ENCODE measurements at places on chromosomes 3 and 15. TPM values are rescaled to one million over a fixed set of nuclear protein-coding genes. Genes with fewer than 3 reads are reported as not detected.

DNA sequence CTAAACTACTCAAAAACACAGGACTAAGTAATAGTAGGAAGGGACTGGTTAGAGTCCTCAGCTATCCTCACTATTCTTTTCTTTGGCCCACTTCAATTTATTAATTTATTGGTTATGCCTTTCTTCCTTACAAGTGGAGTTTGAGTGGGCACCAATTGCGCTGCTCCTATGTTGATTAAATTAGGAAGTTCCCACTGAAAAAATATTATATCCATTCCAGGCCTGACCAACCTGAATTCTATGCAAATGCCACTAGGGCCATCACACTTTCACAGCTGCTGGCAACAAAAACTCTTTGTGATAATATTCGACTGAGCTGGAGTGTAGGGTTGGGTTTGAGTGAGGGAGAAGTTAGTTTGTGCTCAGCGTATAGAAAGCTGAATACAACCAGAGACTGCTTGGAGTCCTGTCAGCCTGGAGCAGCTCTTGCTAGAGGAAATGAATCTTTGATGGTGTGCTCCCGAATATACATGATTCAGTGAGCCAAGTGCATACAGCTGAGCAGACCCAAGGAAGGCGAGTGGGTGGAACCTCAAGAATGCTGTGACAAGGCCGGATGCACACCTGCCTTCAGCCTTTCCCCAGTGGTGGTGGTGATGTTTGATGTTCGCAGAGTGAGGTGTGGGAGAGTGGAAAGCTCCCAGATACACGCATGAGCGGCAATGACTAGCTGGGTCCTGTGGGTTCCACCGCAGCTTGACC is 1.5 kb downstream of the ARHGEF3 start:
- DNase-seq = no peak

DNA sequence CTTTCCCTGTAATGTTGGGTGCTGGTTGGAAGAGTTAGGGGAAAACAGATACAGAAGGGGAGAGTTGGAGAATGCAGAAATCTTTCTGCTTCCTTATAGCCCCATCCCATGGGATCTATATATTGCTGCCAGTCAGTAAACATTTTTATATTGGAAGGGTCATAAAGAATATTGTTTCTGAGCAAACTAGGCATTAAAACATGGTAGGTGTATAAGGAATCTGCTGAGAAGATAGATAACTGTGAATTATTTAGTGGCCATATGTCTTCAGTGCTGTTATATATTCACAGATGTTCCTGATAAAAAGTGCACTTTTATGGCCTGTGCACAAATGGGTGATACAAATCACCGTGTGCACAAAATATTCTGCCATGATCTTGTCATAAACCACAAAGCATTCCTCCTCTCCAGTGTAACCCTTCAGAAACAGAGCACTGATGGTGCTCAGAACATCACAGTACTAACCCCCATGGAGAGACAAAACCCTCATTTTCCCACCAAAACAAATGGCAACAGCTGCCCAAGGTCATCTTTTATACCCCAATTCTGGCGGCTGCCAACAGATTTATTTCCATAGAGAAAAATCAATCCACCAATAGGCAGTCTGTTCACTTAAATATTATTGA is 269.3 kb downstream of the SLC9A9 start:
- no peak for DNase-seq

DNA sequence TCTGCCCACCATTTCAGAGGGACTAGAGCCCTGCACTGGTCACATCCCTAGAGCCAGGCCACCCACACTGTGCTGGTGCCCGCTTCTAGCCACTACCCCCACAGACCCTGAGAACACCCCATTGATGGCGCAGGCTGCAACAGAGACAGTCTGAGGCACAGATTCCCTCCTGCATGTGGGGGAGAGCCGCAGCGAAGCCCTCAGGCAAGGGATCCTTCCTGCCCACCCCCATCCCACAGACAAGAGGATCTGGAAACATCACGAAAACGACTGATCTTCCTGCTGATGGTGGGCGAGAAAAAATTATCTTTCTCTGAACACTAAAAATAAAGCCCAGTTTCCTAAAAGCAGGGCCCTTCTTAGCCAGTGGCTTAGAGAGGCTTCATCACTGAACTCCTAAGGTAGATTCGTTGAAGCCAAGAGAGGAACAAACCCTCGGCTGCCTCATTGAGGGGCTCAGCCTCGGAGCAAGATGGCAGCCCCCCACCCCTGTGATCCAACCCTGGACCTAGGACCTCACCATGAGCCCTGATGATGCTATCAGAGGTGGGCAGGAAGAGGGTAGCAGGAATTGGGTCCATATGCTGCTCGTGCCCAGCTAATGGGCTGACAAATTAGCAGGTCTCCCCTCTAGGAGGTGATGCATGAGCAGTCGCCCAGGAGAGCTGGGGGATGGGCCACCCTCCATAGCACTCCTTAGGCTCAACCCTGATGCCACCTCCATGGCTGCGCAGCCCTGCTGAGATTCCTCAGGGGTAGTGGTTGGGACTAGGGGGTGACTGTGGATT is 54.5 kb downstream of the CACNA2D2 start:
- no peak for DNase-seq

DNA sequence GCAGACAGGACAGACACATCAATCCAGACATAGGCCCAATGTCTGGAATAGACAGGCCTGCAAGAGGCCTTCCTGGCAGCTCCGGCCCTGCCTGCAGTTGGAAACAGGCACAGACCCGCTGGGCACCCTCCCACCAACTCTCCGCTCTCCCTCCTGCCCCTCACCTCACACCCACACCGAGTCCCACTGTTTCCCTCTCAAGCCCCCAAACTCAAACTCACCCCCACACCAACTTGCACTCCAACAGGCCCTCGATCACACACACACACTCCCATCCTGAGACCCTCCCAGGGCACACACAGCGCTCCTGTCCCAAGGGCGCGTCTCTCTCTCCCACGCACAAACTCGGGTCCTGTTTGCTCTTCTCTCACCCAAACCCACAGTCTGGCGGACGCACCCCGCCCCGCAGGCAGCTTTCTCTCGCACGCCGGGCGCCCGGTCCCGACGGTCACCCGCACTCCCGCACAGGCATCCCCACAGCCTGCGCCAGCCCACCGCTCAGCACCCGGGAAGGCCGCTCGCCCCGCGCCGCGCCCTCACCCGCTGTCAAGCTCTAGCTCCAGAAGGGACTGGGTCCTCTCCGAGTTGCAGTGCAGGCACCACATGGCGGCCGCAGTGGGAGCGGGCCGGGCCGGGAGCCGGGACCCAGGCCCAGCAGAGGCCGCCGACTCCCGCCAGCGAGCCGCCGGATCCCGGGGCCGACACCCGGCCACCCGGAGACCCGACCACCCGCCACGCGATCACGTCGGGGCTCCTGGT is 106.2 kb downstream of the IQSEC1 start:
- no peak for DNase-seq

- DNase-seq = no peak
Measured at GRCh38 chr3:188752850-188753249, 418.9 kb upstream of the TPRG1 start.

- no peak for DNase-seq
Measured at GRCh38 chr3:16502347-16502908, 11.1 kb downstream of the RFTN1 start.

PRRT3 gene
- 1.1 TPM for total RNA-seq

PRKCD gene
- 3.9 TPM for total RNA-seq

HTR3E gene
- total RNA-seq = not detected

- DNase-seq = no peak
Measured at GRCh38 chr15:80667936-80668335, 27.2 kb upstream of the ABHD17C start.

SCAANT1 gene
- not detected for total RNA-seq

ZNF662 gene
- total RNA-seq = 1.4 TPM

DNA sequence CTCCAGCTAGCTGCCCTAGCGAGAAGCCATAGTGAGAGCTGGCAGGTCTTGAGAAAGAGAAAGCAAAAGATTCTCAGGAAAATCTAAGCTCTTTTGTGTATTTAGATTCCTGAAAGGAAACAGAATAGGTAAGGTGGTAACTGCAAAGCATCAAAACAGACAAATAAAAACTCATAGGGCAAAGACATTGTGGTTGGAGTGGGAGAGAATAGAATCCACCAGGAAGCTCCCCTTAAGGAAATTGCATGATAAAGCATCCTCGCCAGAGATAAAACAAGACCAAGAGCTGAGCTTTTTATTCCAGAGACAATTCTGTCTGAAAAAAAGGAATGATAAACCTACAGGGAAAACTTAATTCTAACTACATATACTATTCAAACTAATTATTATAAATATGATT is 232.6 kb downstream of the SI start:
- DNase-seq = no peak

GRCh38 chr3:159130108-159130507 is 328.3 kb downstream of the MFSD1 start:
- no peak for DNase-seq

DNA sequence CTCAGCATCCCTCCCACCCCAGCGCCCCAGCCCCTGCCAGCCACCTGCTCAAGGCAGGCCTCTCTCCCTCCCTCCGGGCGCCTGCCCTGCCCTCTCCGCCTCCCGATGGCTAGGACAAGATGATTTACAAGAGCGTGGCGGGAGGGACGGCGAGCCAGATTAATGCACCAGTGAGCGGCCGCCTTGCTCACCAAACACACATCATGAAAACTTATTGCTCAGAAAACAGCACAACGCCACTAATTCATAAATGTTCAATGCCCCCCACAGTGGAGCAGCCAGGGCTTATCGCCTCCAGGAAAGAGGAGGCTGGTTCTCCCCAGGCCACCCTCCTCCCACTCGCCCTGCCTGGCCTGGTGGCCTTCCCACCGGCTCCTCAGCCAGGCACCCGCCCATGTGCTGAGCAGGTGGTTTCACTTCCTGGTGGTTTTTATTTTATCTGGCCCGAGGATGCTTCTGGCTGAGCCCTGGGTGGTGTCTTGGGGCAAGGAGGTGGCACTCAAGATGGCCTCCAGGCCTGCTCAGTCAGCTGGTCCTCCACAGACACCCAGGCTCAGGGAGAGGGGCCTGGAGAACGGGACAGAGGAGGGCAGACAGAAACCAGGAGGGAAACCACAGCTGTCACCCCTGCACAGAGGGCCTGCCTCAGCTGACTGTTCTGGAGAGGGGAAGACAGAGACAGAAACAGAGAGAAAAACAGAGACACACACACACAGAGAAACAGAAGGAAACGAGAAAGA is 284.9 kb downstream of the UACA start:
- no peak for DNase-seq

DNA sequence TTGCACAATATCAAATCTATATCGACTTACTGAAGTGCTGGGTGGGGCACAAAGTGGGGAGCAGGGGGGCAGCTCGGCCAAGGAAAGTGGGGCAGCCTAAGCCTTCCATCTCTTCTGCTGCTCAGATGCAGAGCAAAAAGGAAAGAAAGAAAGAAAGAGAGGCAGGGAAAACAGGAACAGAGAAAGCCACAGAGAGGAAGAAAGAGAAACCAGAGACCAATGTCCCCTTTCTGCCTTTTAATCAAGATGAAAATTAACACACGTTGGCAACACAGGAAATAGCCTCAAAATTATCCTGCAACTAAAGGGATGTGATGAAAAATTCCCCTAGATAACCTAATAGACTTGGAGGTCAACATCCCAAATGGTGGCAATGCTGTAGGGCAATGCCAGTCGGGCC is 72.2 kb upstream of the RAD18 start:
- no peak for DNase-seq

BFSP2 gene
- not detected for total RNA-seq

DNA sequence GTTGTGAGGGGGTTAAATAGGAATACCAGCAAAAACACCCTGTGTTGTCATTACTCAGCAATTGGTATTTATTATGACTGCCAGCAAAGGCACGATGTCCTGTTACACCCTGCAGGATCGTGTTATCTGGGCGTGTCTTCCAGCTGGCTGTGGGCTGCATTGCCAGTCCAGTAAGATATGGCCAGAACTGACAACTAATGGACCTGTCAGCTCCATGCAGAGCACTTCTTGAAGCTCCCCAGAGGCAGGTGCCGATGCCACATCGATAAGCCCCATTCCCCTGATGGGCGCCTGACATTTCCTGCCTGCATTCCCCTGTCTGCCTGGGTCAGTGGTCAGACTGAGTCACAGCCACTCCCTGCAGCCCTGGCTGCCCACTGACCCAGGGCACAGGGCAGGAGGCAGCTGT is 79.7 kb upstream of the RASGRF1 start:
- DNase-seq = no peak

MORC1 gene
- total RNA-seq = not detected

C3orf22 gene
- total RNA-seq = not detected

C3orf20 gene
- not detected for total RNA-seq

SERPINI2 gene
- total RNA-seq = not detected

SPTBN5 gene
- total RNA-seq = 12.0 TPM

- no peak for DNase-seq
Measured at GRCh38 chr3:140424211-140424610, 253.7 kb upstream of the TRIM42 start.

GRCh38 chr15:72838311-72838731 is 54.8 kb upstream of the ADPGK start:
- no peak for DNase-seq

All from pulmonary artery endothelial cell (primary cell).